ENCODE measurements at places on chromosomes 3 and 15.

DNA sequence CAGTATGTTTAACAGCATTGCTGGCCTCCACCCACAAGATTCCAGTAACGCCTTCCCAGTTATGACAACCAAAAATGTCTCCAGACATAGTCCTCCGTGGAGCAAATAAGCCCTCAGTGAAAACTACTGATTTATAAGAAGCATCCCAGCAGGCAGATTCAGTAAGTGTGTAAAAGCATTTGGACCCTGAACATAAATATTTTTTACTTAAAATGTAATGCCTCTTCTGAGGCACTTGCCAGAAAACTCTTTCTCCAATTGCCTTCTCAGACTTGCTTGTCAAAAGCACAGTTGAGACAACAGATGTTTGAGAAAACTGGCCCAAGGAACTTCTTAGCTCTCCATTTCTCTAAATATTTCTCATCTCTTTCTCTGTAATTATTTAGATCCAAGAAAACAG lies 31.8 kb upstream of the DCLK3 start:
- no peak for DNase-seq

GRCh38 chr3:44132061-44132460 lies 109.6 kb upstream of the TOPAZ1 start:
- no peak for DNase-seq

GRCh38 chr3:127159543-127159942 lies 33.4 kb upstream of the PRR23E start:
- no peak for DNase-seq

GRCh38 chr3:78726545-78726944 lies 1041.3 kb downstream of the ROBO1 start:
- DNase-seq = no peak

DNA sequence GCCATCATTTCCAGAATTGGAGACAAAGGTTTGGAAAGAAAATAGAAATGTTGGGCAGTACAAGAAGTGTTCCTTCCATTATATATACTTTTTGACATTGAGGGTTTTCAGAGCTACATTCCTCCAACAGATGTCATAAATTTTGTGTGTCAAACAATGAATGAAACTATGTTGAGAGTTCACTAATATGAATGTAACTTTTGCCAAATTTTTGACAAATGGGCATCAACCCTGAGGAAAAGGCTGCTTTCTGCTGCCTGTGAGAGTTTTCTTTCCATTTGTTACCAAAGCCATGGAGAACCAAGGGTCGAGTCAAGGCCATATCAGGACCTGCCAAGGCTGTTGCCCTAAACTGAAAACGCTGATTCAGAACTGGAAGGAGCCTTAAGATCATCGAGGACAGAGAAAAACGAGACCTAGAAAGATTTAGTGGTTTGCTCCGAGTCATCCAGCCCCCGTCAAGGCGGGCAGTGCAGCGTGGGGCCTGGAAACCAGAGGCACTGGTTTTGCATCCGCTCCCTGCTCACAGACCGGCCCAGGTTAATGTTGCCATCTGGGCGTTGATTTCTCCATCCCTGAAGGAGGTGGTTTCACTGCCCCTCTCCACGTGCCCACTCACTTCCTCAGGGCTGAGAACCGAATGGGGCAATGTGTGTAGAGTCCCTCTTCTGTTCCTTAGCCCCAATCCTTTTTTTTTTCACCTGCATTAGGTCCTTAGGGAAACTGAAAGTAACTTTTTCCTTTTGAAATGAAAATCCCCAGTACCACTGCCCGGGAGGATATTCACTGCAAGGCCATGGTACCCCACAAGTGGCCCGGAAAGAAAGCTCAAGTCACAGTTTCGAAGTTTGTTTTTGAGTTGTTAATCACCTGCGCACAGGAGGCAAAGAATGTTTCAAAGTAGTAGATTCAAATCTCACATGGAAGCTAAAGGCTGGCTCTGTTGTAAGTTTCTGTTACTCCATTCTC lies 32.8 kb downstream of the TPM1 start:
- no peak for DNase-seq

DNA sequence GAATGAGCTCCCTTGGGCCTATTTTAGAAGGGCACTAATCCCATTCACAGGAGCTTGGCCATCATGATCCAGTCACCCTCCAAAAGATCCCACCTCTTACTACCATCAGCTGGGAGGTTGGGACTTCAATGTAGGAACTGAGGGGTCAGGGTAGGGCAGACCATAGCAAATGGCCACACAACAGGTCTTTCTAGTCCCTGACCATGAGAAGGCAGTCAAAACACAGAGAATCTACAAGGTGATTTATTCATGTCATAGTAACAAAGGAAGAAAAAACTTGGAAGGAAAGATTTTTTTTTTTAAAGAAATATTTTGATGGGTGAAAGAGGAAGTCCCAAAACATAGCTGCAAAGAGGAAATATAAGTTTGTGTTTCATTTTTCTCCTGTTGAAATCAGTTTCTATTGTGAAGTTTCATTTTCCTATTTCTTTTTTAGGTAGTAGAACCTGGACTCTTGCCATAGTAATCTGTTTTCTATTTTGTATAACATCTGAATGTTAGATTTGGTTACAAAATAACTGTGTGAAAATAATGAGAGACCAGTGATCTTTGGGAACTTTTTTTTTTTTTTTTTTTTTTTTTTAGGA lies 23.5 kb upstream of the TNFSF10 start:
- DNase-seq = no peak

DNA sequence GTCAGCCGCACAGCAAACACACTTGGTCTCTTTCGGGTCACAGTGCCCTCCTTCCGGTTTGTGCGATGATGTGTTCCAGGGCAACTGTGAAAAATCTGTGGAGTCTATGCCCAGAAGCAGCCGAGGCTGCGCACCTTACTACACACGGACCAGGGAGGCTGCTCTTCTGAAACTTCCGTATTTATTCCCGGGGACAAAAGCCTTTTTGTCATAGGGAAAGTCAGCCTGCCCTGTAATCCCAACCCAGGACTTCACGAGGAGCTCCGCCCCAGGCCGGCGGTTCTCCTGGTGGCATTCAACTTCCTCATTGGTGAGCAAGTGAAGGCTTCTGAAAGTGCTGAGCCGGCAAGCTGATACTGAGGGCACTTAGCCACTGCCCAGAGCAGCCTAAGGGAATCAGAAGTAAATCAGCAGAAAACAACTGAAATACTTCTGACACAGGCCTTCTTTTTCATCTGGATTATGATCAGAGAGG lies 126.5 kb downstream of the FMN1 start:
- DNase-seq = peak; percentile 19

DNA sequence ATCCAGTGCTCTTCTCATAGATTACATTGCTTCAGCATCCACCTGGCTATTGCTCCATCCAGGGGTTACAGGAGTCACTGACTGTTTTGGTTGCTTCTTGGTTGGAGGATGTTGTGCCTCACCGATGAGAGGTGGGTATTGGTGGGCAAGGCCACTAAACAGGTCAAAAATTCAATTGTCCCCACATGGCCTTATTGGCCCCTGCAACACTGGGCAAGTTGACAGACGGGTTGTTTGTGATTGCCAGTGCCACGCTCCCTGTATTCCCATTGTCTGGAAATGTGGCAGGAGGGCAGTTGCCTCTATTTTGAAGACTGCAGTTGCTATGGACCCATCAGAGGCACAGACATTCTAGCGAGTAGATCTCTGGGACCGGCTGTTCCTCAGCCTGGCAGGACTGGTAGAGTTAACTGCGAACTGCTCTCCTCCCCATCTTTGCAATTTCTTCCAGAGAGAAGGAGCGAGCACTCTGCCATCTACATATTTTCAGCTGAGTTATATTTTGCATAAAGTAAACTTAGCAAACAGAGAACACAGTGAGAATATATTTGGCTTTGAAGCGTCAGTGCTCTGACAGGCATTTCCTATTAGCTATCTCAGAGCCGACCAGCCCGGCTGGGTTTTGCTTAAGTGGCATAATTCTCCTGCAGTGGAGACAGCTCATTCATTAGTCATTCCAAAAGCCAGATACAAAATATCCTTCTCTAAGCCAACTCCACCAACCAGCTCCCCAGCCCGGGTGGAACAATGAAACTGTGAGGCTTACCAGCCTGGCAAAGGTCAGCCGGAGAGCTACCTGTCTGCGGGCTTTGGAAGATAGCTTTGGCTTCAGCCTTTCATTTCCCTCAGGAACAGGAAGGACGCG lies 26.0 kb upstream of the MAGEF1 start:
- no peak for DNase-seq

- no peak for DNase-seq
Observed at GRCh38 chr3:186361246-186361761, 730 bp downstream of the DGKG start.

- no peak for DNase-seq
Observed at GRCh38 chr15:69955240-69955894, 142.3 kb downstream of the TLE3 start.

DNA sequence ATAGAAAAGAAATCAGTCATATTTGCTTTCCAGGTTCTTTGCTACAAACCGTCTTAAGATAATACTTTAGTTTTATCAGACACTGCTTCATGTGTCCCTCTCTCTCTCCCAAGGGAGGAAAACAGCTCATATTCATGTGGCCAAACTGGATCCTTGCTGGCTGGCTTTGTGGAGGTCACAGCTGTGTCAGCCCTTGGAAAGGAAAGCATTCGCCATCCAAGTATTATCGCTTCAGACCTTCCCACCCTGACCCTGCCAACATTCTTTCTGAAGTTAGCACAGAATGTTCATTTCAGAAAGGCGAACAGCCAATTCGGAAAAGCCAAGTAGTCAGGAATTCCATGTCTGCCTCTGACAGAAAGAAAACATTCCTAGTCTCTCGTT lies 213.6 kb downstream of the FEZF2 start:
- DNase-seq = no peak

DNA sequence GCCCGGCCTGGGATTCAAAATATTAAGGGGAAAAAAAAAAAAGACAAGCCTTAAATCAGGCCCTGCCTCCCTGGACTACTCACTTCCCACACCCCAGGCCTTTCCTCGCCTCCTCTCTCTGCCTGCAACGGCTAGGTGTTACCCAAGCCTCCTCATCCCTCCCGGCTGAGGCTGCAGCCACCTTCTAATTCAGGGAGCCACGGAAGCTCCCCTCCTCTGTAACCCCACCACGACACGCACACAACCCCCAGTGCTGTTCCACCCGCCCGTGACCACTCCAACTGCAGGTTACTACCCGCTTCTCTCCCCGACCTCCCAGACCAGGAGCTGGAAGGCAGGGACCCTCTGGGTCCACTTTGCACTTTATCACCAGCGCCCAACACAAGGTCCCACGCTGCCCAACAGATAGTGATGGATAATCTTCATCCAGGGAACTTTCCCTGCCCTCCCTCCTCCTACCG lies 936 bp downstream of the KIF7 start:
- no peak for DNase-seq

DNA sequence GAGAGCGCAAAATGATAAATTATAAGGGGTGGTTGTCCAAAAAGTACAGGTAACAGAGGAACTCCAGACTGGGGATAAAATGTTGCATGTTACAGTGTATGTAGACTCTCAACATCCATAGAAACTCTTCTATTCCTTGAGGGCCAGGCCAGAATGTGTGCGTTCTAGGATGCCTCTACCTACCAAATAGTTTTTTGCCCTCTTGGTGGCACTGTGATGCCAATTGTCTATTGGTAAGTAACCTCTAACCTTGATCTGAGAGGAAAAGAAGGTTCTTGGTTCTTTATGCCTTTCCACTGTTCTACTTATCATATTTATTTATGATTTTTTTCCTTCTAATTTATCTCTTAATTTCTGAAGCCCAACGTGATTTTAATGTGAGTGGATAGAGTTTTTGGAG lies 424.6 kb downstream of the GRM7 start:
- no peak for DNase-seq

DNA sequence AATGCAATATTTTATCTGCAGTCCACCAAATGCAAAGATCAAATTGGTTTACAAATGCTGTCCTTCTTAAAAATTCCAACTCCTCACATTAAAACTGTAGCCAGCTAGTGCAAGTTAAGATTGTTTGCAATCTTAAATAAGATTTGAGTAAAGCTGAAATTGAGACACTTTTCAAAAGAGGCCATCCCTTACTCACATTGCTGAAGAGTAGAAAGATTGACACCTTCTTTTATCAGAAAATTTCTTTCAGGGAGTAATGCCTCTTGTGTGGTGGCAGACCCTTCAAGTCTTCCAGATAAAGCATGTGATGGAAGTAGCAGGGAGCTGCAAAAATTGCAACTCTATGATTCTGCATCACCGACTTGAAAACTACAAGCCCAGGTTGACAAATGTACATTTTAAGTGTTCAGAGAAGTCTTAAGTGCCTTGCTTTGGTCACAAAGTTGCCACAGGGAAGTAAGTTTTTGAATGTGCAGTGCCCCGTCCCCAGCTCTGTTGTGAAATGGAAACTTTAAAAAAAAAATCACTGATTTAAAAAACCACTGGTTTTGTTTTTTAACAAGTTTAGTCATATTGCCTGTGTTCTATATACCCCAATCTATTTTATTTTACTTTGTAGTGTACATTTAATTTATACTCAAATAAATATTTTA lies 12.6 kb downstream of the CD86 start:
- DNase-seq = no peak

GRCh38 chr3:197580253-197580691 lies 24.5 kb upstream of the BDH1 start:
- no peak for DNase-seq

- DNase-seq = no peak
Observed at GRCh38 chr3:139199421-139200010, 144.3 kb upstream of the MRPS22 start.

- no peak for DNase-seq
Observed at GRCh38 chr3:186255703-186256331, 106.2 kb downstream of the DGKG start.

DNA sequence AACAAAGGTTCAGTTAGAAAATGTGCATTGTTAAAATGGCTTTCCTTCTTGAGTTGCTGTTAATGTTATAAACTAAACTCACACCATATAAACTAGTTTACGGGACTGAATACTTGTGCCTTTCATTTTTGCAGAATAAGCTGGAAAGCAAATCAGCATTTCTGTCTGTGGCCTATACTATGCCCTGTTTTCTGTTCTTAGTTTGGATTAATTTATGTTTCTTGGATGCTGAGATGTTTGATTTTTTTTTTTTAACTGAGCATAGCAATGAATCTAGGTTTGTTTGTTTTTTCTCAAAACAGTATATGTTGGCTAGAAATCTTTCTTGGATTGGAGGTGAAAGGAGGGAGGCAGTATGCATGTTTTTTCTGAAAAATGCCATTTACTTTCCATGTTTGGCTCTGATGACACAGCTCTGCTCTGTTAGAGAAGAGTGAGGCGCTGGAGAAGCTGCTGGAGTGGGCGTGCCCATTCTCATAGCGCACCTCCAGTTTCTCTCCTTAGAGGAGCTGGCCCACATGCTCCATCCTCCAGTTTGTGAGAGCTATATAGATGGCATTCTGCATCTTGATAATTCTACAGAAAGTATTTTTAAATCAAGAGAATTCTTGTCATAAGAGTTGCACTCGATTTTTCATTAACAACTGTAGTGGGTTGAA lies 423.6 kb upstream of the TPM1 start:
- no peak for DNase-seq

GRCh38 chr15:53618461-53618860 lies 141.0 kb downstream of the WDR72 start:
- DNase-seq = no peak

All from HEK293T (cell line).